ENCODE measurements at places on chromosomes 13 and 19.

GRCh38 chr13:114161644-114162532 is 17.2 kb upstream of the CFAP97D2 start:
- no peak for DNase-seq

GRCh38 chr13:52414051-52414450 is 8.1 kb upstream of the THSD1 start:
- no peak for DNase-seq

DNA sequence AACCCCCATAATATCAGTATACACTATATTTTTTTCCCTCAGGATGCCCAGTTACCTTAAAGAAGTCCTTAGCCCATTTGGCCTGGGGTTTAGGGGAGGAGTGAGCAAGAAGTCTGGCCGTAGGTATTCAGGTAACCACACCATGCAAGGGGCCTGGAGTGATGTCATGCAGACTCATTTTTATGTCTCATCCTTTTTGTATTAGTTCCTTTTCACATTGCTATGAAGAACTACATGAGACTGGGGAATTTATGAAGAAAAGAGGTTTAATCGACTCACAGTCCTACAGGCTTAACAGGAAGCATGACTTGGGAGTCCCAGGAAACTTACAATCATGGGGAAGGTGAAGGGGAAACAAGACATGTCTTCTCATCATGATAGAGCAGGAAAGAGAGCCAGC is 12.2 kb downstream of the TPP2 start:
- no peak for DNase-seq

GRCh38 chr13:92377396-92377795 is 849.2 kb upstream of the GPC6 start:
- no peak for DNase-seq

DNA sequence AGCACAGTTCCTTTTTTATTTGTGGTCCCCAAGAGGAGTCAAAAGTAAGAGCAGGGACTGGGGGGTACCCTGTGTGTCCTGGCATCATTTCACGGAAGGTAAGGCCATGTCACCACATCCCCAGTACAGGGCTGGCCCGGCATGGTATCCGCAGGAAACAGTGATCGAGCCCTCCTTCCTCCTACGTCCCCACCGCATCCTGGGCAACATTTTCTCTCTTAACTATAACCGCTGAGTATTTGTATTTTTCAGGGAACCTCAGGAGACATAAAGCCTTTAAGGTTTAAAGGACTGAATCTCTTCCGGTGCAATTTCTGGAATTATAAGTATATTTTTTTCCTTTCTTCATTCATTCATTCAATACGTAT is 13.6 kb upstream of the LATS2 start:
- no peak for DNase-seq

- DNase-seq, result no peak
Measured at GRCh38 chr13:45479661-45480060, 14.9 kb downstream of the COG3 start.

DNA sequence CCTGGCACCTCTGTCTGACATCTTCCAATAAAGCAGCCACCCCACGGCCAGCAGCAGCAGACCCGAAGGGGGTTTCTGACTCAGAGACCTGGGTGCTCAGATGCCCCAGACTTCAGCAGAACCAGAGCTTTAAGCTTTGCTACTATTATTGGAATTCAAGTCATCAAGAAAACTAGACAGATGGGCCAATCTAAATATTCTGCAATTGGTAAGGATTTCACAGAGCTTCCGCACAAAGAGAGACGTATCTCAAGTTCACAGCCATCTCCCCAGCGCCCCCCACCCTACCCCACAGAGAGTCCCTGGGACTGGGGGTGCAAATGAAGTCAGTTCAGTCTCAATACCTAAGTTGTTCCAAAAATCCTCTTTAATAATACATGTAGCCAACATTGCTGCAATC is 38.8 kb downstream of the RAB20 start:
- no peak for DNase-seq

DNA sequence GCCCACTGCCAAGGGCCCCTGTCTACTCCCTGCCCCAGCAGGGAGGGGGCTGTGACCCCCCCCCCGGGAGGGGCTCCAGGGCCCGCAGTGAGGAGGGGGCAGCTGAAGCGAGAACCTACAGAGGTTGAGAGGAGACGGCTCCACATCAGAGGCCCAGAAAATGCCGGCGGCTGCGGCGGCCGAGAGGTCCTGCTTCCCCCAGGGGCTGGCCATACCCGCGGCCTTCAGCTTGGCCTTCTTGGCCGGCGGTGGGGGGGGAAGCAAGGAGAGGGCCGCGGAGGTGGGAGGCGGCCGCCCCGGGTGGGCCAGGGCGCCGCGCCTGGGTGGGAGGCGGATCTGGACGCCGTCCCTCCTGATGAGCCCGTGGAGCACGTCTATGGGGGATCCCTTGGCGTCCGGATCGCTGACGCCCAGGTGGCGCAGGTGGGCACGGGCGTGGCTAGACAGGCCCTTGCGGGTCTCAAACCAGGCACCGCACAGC is 9.2 kb upstream of the AKAP8L start:
- DNase-seq, result no peak

DNA sequence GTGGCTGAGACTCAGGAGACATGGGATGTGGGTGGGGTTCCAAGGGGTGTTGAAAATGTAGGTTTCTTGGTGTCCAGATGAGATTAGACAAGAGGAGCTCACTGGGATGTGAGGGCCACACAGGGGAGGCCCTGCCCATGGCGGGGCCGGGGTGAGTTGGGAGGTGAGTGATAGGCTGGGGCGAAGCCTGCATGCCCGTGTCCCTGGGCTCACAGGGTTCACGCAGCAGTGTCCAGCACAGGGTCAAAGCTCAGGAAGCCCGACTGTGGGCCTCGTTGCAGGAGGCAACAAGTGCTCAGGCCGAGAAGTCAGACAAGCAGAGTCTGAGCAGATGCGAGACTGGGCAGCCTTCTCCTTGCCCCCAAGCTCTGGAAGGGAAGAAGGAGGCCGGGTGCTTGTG is 27.2 kb downstream of the CCDC8 start:
- no peak for DNase-seq

DNA sequence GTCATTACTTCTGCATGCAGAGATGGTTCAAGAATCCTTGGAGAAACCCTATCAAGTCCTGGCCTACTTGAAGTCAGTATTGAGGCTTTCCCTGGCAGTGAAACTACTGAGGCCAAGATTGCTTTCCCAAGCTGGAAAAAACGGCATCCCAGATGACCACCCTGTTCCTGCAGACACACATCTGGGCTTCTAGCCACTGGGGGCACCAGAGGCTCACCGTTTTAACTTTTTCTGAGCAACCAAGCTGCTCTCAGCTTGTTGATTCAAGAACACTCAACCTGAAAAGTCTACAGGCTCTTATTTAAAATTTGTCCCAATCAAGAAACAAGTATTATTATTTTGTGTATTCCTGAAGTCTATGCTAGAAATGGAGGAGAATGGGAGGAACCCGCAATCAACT is 66.6 kb downstream of the SPRYD7 start:
- DNase-seq, result peak; percentile 6

DNA sequence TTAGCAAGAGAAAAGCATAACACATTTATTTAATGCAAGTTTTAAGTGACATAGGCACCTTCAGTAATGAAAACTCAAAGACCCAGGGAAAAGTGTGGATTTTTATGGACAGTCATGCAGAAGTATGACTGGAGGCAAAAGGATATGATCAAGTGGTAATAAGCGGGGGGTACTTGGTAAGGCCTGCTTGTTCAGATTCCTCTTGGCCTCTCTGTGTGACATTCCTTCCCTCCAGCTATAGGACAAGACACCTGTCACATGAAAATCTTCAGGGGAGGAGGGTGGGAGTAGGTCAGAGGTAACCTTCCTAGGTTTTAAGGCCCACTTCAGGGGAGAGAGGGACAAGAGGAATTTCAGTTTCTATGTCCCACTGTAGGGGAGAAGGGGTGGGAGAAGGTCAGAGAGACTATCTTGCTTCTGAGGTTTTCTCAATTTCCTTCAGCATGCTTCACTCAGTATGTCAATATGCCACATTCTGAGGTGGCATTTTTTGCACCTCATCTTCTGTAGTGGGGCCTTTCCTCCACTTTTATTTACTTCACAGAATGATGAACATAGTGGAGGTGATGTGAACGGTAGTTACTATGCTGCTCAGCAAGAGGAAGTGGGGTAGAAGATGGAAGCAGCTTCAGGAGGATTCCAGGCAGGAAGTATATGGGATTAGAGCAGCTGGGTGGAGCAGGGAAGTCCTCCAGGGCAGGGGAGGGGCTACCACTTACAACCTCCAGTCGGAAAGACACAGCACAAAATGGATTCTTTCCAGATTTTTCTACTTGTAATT is 73.2 kb upstream of the RFC3 start:
- no peak for DNase-seq

DNA sequence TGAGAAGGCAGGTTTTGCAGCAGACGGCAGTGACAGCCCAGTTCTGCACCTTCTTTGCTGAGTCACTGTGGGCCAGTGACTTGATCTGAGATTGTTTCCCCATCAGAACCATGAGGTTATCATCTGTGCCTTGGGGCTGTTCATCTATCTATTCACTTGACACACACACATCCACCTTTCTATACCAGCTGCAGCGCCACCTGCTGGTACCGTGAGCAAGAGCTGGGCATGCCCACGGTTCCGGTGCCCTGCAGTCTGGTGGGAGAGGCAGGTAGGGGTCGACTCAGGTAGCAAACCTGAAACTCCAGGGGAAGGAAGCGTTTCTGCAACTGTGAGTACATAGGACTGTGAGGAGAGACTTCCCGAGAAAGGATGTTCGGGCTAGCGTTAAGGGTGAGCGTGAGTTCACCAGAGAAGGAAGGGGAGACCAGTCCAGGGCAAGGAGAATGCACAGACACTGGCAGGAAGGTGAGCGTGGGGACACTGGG is 7.5 kb upstream of the LIN7B start:
- DNase-seq, result peak; percentile 73

DNA sequence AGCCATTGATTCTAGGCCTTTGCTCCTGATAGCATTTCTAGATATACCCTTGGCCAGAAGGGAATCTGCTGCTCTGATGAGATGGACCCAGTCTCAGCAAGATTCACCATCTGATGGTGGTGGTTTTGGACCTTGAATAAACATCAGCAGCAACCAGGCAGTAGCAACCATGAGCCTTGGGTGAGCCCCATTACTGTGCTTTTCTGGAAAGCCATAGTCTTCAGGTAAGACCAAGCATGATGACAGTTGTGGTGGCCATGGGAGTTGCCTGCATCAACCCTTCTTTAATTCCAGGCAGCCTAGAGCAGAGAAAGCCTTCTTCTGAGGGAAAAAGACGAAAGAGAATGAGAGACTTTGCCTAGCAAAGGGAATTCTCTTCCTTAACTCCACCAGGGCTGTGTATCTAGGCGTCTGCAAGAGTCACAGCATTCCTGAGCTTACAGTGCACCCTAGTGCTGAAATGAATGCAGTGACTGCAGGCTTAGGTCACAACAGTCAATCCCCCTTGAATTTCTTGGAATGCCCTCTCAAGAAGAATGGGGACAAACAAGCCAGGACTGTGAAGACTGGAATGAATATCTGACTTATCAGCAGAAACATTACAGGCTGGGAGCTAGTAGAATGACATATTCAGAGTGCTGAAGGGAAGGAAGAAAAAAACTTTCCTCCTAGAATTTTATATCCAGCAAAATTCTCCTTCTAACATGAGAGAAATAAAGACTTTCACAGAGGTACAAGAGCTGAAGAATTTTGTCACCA is 942.4 kb upstream of the PCDH20 start:
- DNase-seq, result peak; percentile 38

- no peak for DNase-seq
Measured at GRCh38 chr19:46202426-46202825, 27.1 kb upstream of the IGFL1 start.

- DNase-seq, result no peak
Measured at GRCh38 chr13:101875717-101876393, 423.4 kb downstream of the ITGBL1 start.

GRCh38 chr13:71219698-71220415 is 647.1 kb downstream of the DACH1 start:
- DNase-seq, result peak; percentile 68

GRCh38 chr19:11813703-11814028 is 407 bp upstream of the ZNF440 start:
- DNase-seq, result no peak

DNA sequence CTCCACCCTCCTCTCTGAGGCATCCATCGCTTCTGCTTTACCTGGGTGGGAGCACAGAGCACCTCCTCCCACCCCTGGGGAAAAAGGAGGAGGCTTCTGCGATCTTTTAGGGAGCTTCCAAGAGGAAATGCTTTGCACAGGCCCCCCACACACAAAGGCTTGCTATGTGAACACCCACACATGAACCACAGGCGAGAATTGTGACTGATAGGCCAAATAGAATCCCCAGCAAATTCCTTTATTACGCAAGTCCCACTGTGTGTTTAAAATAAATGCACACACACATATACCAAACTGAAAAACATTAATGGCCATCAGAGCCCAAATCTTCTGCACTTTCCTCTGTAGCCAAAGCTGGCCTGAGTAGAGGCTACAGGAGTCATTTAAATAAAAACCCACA is 50.6 kb downstream of the HSPH1 start:
- DNase-seq, result no peak

DNA sequence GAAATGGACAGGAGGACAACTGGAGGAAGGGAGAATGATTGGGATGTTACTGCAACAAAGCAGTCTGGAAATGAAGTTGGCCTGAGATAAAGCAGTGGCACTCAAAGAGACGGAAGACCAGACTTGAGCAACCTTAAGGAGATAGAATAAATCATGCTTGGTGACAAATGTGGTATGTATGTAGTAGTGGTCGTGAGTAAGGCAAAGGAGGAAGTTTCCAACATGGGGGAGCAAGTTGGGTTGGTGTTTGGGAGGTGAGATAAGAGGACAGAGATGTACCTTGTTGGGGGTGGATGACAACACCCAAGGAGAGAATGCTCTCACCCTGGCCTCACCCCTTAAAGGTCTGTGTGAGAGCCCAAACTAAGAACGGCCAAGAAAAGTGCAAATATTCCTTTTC is 420.5 kb downstream of the DIAPH3 start:
- no peak for DNase-seq

GRCh38 chr19:49818649-49819370 is 721 bp downstream of the MED25 start:
- DNase-seq, result no peak

- DNase-seq, result no peak
Measured at GRCh38 chr13:37139356-37139755, 33.9 kb upstream of the CSNK1A1L start.

GRCh38 chr13:76132532-76132931 is 496.4 kb downstream of the LMO7 start:
- peak; percentile 53 for DNase-seq

DNA sequence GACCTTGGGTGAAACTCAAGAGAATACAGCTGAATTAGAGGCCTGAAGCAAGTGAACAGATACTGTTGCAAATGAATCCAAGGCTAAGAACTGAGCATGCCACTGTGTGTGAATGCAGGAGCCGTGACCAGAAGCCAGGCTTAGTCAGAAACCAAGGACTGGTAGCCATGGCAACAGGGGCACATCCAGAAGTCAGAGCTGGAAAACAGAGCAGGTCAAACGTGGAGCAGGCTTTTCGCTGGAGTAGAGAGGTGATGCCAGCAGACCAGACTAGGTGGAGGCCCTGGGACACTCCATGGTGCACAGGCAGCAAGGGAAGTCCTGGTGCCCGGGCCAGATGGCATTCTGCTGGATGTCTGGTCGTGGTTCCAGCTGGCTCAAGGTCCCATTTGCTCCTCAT is 564.1 kb downstream of the PCDH9 start:
- peak; percentile 81 for DNase-seq
